Stimulated activated CD8-positive, alpha-beta memory T cell treated with anti-CD3 and anti-CD28 coated beads, Interleukin-2, amount 100 ng/mL, for 1 hour (primary cell): ENCODE measurements at places on chromosomes 1 and 21.
A peak's percentile ranks its signal among the peaks of the same experiment; 100 is the strongest.

DNA sequence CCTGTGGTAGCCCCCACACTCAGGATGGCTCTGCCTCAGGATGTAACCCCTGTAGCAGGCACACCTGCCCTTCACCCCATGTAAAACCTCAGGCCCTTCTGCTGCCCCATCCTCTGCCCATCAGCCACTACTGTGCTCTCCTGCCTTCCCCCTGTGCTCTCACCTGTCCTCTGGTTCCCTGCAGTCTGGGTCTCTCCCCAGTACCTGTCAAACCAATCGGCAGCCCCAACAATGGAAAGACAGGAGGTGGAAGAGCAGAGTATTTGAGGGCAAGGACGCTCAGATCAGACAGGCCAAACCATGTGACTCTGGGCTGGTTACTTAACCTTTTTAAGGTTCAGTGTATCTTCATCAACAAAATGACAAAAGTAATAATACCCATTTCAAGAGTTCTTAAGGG is 30.9 kb downstream of the SMIM12 start:
- DNase-seq: no peak

GRCh38 chr21:36630485-36631206 is 68.3 kb upstream of the SIM2 start:
- peak; percentile 35 for DNase-seq

DNA sequence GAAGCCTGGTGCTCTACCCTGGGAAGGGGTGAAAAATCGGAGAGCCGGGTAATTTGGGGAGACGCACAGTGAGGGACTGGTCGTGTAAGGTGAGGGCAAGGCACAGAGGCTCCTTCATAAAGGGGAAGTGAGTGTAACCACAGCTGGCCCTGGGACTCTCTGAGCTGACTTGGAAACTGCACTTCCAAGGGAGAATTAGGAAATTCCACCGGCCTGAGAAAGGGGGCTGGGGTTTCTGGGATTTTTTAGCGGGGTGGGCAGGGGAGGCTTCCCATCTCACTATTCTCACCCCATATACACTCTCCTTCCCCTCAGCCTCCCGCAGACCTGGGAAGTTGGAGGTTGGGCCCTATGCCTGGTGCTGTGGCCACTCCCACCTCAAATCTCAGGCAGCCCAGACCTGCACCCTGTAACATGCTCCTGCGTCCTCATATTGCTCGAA is 88.3 kb upstream of the IPO9 start:
- no peak for DNase-seq

DNA sequence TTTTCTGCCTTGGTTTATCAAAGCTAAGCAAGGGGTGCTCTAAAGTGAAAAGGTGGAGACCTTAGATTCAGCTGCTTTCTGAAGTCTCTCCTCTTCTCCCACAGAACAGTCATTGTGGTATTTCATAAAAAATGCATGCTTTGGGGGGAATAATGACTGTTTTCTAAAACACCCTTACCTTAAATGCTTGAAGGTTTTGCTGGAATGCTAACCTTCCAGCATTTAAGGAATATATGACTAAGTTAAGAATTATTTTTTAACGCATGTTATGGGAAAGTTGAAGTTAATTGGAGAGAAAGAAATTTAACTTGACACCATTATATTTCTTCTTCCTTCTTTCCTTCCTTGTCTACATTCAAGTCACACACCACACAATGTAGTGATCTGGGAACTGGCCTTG is 162.5 kb downstream of the ROR1 start:
- no peak for DNase-seq

- no peak for DNase-seq
These were observed 12.4 kb downstream of the C1orf116 start for GRCh38 chr1:207020065-207020708.

DNA sequence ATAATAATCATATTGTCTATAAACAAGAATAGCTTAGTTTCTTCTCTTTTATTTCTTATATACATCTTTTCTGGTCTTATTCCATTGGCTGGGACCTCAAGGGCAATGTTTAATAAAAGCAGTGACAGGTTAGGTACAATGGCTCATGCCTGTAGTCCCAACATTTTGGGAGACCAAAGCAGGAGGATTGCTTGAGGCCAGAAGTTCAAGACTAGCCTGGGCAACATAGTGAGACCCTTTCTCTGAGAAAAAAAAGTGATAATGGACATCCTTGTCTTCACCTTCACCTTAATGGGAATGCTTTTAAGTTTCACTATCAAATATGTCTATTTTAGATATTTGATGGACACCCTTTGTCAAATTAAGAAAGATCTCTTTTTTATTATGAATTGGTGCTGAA is 8.1 kb downstream of the B3GALT5 start:
- no peak for DNase-seq

DNA sequence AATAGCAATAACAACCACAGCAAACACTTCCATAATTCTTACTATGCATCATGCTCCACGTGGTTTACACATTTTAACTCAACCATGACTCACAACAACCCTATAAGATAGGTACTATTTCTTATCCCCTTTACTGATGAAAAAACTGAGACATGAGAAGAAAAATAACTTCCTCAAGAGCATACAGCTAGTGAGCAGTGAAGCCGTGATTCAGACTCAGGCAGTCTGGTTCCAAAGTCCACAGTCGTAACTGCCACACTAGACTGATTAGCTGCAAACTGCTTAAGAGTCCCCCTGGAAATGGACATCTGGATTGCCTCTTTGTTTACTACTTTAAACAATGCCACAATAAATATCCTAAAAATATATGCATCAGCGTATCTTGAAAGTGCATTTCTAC is 55.7 kb downstream of the PLD5 start:
- DNase-seq: no peak

GRCh38 chr1:111856411-111857185 is 100.9 kb downstream of the DDX20 start:
- DNase-seq: no peak

- DNase-seq: no peak
These were observed 65.5 kb upstream of the COA6 start for GRCh38 chr1:234307726-234308125.

GRCh38 chr1:178619042-178619927 is 105.8 kb upstream of the RALGPS2 start:
- DNase-seq: no peak

DNA sequence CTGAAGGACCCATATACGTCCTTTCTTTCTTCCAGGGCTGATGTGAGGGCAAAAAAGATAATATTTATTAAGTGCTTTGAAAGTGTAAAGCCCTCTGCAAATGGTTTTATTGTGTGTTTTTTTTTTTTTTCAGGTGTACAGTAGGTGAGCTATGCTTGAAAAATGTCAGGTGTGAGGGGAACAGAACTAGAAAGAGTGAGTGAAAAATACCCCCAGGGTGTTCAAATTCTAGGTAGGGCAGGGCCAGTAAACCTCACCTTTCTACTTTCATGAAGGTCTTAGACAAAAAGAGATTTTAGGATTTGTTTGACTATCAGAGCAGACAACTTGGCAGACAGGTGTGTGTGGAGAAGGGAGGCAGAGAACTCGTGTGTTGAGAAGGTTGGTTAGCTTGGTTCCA is 51.3 kb downstream of the ARHGEF11 start:
- DNase-seq: no peak

DNA sequence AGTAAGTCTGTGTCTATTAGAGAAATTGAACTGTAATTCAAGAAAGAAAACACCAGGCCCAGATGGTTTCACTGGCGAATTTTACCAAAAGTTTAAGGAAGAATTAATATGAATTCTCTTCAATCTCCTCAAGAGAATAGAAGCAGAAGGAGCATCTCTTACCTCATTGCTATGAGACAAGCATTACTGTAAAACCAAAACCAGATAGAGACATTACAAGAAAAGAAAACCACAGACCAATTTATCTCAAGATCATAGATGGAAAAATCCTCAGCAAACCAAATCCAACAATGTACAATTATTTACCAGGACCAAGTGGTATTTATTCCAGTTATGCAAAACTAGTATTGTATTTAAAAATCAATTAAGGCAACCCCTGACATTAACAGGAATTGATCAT is 160.6 kb downstream of the LIPI start:
- no peak for DNase-seq

- DNase-seq: no peak
These were observed 108.7 kb downstream of the TOMM20 start for GRCh38 chr1:235019961-235020360.

DNA sequence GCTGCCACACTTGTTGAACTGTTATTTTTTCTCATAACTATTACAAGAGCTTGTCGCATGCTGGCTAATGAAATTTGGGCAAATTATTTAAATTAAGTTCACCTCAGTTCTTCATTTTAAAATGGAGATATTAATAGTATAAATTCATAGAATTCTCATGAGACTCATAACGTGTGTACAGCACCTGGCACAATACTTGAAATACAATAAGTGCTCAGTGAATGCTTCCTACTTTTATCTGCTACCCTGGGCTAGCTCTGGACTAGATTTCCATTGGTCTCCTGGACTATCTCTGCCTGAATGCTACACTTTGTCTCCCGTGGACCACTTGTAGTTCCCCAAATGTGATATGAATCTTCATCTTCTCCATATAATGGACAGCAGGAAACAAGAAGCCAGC is 919 bp downstream of the SLAMF6 start:
- no peak for DNase-seq

DNA sequence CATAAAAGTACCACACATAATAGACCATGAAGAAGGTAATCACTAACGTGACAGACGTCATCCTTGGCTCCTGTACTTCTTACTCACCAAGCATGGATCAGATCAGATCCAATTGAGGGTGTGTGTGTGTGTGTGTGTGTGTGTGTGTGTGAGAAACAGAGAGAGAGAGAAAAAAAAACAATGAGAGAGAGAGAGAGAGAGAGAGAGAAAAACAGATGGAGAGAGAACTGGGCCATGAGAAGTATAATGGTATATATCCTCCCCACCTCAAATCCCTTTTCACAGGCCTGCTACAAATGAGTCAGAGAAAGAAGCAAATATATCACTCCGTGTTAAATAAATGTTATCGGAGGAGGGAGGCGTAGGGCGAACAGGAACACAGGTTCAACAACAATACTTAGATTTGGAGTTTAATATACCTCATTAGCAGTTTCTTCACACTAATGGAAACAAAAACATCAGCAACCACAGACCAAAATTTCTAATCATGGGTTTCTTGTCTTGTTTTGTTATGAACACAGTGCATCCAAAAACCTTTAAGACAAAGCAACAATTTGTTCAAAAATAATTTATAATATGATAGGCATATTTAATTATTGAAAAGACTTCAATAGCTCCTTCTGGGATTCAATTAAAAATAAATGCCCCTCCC is 45.3 kb downstream of the TIAM1 start:
- DNase-seq: no peak

DNA sequence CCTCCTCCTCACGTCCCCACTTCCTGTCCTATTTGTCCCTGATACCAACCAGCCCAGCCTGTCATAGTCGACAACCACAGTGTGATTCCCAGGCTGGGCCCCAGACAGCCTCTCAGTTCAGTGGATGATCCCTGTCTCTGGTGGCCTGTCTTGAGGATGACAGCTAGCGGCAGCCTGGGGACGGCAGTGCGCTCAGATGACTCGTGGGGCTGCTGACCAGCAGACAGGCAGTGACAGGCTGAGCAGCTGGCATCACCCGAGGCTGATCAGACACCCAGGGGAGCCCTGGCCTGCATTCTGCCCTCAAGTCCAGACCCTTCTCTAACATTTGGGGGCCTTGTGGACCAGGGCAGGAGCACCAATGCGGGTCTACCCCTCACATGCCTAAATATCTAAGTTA is 21.0 kb downstream of the NKAIN1 start:
- no peak for DNase-seq

DNA sequence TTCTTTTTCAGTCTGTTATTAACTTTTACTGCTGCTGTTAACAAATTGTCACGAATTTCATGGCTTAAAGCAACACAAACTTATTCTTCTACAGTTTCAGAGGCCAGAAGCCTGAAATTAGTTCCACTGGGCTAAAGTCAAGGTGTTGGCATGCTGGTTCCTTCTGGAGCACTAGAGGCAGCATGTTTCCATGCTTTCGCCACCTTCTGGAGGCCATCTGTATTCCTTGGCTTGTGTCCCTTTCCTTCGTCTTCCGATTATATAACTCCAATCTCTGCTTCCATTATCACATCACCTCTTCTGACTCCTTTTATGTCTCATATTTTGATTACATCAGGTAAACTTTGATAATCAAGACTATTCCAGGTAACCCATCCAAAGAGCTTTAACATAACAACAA is 1742.1 kb downstream of the BRINP3 start:
- DNase-seq: no peak

- DNase-seq: no peak
These were observed 355.1 kb downstream of the USP25 start for GRCh38 chr21:16084776-16085364.

- no peak for DNase-seq
These were observed 13.3 kb upstream of the CHI3L2 start for GRCh38 chr1:111214074-111214801.

DNA sequence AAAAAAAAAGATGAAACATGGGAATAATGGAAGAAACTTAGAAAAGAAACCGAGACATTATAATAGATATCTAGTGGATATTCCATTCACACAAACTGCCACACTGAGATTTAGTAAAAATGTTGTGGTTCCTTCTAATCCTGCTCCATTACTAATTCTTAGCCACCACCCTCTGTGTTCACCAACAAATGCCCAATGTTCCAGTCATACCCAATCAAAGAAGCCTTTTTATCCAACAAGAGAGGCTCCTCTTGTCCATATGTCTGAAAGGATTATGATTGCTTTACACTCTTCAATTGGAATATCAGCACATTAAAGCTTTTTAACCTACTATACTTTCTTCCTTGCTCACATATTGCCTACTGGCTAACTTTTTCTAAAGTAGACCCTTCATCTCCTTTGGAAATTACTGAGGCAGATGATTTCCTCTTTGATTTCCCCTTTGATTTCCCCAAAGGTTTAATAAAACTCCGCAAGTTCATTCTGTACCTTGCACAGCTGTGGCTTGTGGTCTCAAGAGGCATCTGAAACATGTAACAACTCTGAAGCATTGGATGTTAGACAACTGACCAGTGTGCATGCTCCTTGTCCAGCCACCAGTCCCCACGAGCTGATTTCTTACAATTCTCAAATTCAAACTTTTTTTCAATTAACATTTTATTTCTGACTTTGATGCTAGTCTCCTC is 305.6 kb upstream of the LYPLAL1 start:
- DNase-seq: no peak

DNA sequence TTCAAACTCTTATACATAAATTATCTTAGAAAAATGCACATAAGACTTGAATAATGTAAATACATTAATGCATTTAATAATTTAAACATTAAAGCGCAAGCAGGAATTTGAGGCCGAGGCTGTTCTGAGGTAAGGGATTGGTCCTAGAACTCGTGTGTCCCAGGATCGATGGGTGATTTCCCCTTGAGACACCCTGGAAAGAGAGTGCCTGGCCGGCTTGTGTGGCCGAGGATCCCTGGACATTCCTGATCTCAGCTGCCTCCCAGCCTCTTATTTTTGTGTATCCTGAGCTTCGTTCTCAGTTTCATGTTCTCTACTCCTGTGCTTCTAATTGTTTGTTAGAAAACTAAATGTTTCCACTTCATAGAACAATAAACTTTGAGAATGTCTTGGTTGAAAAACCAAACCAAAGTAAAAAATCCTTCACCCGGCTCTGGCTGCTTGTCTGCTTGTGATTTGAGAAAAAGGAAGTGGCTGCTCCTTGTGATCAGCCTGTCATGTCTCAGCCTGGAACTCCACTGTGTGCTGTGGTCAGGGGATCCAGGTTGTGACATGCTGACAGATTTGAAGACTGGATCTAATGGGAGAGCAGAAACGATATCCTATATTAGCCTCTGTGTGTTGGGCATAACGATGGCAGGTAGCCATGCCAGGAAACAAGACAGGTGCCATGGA is 40.7 kb downstream of the PEX14 start:
- DNase-seq: no peak
